ENCODE measurements at places on chromosomes 12 and 14.

GRCh38 chr14:65359503-65359902 is 53.0 kb upstream of the FUT8 start:
- no peak for DNase-seq

DNA sequence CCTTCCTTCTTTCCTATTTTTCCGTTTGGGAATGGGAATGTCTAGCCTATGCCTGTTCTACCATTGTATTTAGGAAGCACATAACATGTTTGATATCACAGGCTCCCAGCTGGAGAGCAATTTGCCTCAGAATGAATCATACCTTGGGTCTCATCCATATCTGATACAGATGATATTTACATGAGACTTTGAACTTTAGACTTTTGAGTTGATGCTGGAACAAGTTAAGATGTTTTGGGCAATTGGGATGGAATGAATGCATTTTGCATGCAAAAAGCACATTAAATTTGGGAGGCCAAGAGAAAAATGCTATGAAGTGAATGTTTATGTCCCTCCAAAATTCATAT is 61.9 kb upstream of the BEGAIN start:
- DNase-seq: no peak

- no peak for DNase-seq
Measured at GRCh38 chr12:32139064-32139421, 32.4 kb downstream of the BICD1 start.

GRCh38 chr12:94941440-94941862 is 62.0 kb downstream of the NDUFA12 start:
- DNase-seq: peak; percentile 93

GRCh38 chr12:95385246-95386035 is 88.5 kb upstream of the METAP2 start:
- no peak for DNase-seq

GRCh38 chr14:64811676-64812075 is 68.0 kb downstream of the SPTB start:
- DNase-seq: no peak

DNA sequence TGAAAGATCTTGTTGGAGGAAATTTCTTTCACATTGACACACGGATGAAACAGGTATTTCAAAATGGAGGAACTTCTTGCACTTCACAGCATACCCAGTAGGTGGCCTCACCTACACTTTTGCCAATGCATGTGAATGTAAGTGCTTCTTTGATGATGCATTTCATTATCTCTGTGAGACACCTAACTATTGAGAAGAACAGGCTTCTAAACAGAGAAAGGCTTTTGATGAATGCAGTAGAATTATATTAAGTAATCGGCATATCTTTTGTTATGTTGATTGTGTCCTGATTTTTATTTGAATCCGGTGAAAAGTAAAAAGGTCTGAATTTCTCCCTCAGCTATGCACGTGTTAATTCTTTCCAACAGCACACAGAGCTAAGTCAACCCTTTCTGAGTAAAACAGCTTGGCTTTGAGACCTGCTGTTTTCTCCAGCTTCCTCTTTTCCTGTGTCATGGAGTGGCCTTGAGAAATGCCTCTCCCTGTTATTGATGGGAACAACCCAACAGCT is 399.0 kb downstream of the NAV3 start:
- DNase-seq: peak; percentile 18

DNA sequence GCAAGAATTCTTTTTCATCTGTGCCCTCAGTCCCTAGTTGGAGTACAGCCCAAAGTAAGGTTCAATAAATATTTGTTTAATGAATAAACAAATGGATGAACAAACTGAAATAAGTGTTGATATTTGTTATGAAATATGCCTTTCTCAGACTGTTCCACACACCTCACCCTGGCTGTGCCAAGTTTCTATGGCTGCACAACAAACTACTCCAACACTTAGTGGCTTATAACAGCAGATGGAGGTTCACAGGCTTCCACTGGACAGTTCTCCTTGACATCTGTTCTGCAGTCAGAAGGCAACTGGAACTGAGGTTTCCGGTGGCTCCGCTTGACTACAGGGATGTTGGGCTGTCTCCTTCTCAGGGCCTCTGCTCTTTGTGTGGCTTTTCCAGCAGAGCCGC is 197.1 kb downstream of the RGS6 start:
- no peak for DNase-seq

DNA sequence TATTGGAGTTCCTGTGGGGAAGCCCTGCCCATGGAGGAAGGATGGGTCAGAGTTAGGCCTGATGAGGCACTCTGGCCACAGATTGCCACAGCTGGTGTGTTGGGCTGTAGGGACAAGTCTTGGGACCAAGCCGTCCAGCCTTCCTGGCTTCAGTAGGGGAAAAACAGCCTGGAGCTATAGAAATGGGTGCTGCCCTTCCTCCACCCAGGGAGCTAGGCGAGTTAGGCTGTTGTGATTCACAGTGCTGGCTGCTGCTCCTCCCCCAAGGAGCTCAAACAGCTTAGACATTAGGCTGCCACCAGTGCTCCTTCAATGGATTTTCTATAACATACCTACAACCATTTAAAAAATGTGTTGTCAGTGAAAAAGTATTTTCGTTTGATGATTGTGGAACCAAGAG is 274.3 kb downstream of the RPL10L start:
- DNase-seq: no peak

GRCh38 chr12:2300168-2300567 is 247.4 kb downstream of the CACNA1C start:
- no peak for DNase-seq

DNA sequence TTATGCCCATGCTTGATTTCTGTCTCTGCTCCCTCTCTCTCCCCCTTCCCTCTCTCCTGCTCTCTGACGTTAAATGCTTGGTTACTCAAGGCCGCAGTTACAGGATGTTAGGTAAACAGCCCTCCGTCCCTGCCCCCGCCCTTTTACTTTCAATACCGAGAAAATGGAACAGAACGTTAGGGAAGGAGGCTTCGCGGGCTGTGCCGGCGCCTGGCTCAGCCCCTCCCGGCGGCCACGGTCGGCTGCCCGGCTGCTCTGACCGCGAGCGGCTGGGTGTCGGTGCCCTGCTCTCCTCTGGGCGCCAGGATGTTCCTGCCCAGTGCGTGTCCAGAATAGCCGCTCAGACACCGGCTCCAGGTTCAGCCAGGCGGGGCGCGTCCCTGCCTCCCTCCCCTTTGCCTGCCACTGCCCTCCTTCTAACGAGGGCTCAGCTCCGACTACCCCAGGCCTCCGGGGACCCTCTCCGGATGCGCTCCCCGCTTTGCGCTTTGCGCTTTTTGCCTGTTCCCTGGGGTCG is 166.1 kb downstream of the ADCK1 start:
- no peak for DNase-seq

DNA sequence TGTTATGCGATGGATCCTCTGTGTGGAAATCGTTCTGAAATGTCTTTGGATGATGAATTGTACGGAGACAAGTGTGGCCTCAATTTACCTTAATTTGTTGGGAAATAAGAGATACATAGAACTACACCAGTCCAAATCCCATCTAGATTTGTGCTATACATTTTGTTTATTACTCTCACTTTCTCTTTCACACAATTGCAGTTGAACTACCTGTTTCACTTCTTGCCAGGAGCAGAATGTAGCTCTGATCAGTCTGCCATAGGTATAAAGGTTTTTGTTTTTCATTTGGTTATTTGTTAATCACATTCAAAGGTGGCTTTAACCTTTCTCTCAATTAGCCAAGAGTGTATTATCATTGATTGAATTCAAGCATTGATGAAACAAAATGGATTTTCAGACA is 268.2 kb downstream of the SNAPC1 start:
- DNase-seq: no peak

- DNase-seq: peak; percentile 18
Measured at GRCh38 chr14:52694761-52695480, 437 bp downstream of the ERO1A start.

DNA sequence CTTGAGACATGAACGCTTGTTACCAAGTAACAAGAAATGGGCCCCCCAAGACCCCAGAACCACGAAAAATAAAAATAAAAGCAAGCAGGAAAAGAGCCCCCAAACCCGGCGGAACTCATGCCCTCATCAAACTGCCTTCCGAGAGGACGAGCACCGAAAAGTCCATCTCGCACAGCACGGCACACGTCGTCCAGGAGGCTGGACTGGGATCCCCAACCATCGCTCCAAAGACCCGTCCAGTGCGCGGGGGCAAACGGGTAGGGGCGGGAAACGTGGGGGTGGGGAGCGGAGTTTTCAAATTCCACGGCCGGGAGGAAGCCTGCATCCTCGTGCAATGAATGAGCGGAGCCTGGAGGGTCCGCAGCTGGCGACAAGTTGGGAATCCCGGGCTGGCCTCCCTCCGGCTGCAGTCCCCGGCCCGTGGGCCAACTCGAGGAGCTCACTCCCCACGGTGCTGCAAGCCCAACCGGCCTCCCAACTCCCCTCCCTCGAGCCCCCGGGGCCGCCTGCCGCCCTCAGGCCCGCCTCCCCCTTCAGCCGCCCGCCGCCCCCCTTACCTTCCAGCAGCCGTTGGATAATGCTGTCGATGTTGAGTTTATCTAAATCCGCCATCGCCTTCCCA is 484 bp downstream of the PPP1CC start:
- no peak for DNase-seq

GRCh38 chr12:132484183-132484890 is 5.6 kb upstream of the FBRSL1 start:
- DNase-seq: no peak

- no peak for DNase-seq
Measured at GRCh38 chr14:73825551-73826188, 26.0 kb upstream of the PTGR2 start.

DNA sequence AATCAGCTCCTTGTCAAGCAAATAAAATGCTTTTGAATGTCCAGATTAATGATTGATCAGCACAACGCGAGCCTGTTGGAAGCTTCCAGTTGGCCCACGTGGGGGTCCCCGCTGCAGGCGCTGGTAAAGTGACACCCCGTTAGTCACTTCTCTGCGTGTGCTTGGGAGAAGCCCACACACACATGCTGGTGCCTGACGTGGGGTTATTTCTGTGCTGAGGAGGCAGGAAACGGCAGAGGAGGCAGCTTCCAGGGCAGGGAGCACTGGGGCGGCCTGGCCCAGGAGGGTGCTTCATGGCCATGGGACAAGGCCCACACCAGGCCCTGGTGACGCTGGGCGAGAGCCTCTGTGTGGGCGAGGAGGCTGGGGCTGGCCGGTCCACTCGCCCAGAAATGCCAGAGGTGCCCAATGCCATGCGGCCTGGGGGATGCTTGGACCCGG is 101.5 kb downstream of the KIF26A start:
- no peak for DNase-seq

DNA sequence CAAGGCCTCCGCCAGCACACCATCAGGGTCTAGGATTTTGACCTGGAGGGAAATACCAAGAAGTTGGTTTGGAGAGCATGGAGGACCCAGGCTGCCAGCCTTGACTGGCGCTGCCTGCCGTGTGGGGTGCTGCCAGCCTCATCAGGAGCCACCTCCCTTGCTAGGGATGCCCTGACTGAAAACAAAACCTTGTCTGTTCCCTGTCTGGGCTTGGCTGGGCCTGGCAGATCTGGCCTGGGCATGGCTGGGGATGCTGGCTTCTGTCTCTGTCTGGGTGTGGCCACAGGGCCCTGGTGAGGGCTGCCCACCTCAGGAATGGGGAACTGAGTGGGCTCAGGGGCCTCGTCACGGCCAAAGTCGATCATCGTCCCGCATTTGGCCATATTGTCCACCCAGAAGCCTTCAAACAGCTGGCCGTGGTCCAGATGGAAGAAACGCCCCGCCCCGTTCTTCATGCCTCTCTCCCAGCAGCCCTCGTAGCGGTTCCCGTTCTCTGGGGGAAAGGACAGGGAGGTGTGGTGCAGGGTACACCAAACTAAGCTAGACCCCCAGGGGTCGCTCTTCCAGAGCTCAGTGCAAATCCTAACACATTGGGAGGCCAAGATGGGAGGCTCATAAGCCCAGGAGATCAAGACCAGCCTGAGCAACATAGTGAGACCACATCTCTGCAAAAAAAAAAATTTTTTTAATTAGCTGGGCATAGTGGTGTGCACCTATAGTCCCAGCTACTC is 16.5 kb downstream of the MORN3 start:
- no peak for DNase-seq

- DNase-seq: no peak
Measured at GRCh38 chr12:47105914-47106674, 26.3 kb upstream of the AMIGO2 start.

- no peak for DNase-seq
Measured at GRCh38 chr14:99164712-99165111, 107.3 kb downstream of the BCL11B start.

GRCh38 chr14:50974118-50974517 is 29.8 kb upstream of the PYGL start:
- no peak for DNase-seq

DNA sequence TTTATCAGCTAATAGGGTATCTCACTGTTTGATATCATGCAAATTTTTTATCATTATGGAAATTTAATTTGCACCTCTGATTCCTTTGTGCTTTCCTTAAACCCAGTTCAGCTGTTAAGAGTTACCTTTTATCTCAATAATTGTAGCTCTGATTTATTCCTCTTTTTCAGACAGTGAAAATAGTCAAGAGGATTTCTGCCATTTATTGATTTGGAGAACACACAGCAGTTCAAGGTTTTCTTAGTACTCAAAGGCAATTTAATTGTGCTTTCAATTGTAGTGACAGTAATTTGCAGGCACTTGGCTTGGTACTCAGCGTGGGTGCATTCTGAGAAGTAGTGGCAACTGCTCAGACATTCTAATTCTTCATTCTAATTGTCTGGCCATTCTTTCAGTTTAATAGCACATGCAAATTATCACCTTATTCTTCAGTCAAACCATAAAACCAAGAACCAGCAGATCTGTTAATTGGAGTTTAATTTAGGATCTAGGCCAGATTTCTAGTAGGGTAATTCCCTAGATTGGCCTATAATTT is 709.3 kb downstream of the RPS29 start:
- no peak for DNase-seq

DNA sequence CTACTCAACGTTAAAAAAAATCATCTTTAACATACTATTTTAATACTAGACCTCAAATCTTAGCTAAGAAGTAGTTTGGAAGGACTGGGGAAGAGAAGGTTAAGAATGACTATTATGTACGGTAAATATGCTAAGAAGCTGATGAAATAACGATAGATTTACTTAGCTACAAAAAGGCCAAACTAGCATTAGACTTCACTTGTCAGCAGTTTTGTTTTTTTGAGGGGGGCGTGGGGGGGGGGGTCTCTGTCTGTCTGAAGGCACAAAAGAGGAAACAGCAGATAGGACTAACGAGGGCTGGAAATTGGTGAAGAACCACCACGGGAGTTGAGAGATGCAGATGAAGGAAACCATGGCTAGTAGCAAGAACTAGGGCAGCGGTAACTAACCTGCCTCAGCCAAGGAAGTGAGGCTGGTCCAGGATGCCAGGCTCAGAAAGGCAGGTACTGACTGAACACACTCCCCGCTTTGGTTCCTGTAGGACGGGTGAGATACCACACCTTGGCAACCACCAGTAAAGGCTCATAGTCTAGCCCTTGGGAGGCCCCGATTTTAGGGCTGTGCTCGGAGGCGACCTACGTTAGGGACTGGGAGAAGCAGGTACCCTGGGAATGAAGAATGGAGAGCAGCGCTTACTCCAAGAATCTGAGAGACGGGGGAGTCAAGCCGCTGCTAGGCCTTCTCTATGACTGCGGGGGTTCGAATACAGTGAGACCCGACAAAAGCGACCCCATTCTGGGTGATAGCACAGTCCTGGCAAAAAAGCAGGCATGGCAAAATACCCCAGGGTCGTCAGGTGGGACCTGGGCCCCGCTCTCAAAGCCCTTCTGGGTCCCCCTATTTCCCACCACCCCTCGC is 675 bp downstream of the NEDD8 start:
- no peak for DNase-seq

GRCh38 chr14:72305561-72305960 is 373.3 kb downstream of the RGS6 start:
- DNase-seq: no peak
